ENCODE measurements at places on chromosomes 16 and 17. TPM values are rescaled to one million over a fixed set of nuclear protein-coding genes. Genes with fewer than 3 reads are reported as not detected.

Gene MTSS2
- 75.9 TPM for total RNA-seq

Gene KRT26
- not detected for total RNA-seq

Gene PDILT
- not detected for total RNA-seq

Gene RASD1
- 58.6 TPM for total RNA-seq

Gene ITGAX
- total RNA-seq: 41.1 TPM

Gene HBQ1
- total RNA-seq: 3.2 TPM

Gene RHBDL3
- 1.1 TPM for total RNA-seq

Gene SALL1
- total RNA-seq: 0.98 TPM

Gene CCL3
- total RNA-seq: 39.9 TPM

Gene PLCD3
- 79.4 TPM for total RNA-seq

Gene ZNF469
- 2.9 TPM for total RNA-seq

Gene AHSP
- total RNA-seq: 17.7 TPM

Gene C1QTNF1
- total RNA-seq: 22.6 TPM

Gene CAMKK1
- total RNA-seq: 7.7 TPM

Gene SLFN12
- 17.2 TPM for total RNA-seq

Gene NETO2
- total RNA-seq: 1.9 TPM

Gene TMEM114
- total RNA-seq: not detected

Gene KRTAP2-2
- not detected for total RNA-seq

Gene MYH1
- not detected for total RNA-seq

Gene LLGL2
- 11.0 TPM for total RNA-seq

Gene METRNL
- total RNA-seq: 131 TPM

Gene CLEC10A
- 14.7 TPM for total RNA-seq

Gene DPEP3
- not detected for total RNA-seq

Gene C17orf100
- total RNA-seq: 2.1 TPM

Gene GIT1
- 93.8 TPM for total RNA-seq

Gene ALKBH5
- 96.3 TPM for total RNA-seq

Gene HSD17B2
- not detected for total RNA-seq

Gene CNGB1
- total RNA-seq: not detected

Gene DOC2B
- total RNA-seq: 27.2 TPM

Gene KRT16
- total RNA-seq: 0.85 TPM

Gene OMG
- total RNA-seq: 0.94 TPM

Gene IL34
- total RNA-seq: 64.0 TPM

Gene SPATA32
- total RNA-seq: not detected

Gene TEKT1
- 0.89 TPM for total RNA-seq

Gene CES1
- 45.2 TPM for total RNA-seq

Gene EMC6
- 18.4 TPM for total RNA-seq

Gene CCDC200
- total RNA-seq: 0.62 TPM

Gene KCNAB3
- 1.2 TPM for total RNA-seq

Gene CNTNAP4
- 0.76 TPM for total RNA-seq

Gene HSPB9
- total RNA-seq: not detected

Gene CCDC57
- total RNA-seq: 50.6 TPM

Gene FOXN1
- total RNA-seq: not detected

Gene GDPD3
- total RNA-seq: 17.1 TPM

Gene CRYBA1
- not detected for total RNA-seq

Gene CA10
- total RNA-seq: not detected

Gene CMTM2
- total RNA-seq: 1.5 TPM

Gene JPH3
- 0.22 TPM for total RNA-seq

Gene SHISA9
- total RNA-seq: 3.8 TPM

Gene TLCD2
- total RNA-seq: 13.6 TPM

Gene PRCD
- total RNA-seq: 9.8 TPM

Gene PRDM7
- not detected for total RNA-seq

Gene COPZ2
- total RNA-seq: 72.7 TPM

Gene GNG13
- total RNA-seq: not detected

All from sciatic nerve (tissue), 2 donors.